ENCODE measurements at places on chromosomes 3 and 15.
A peak's percentile ranks its signal among the peaks of the same experiment; 100 is the strongest.

- DNase-seq: no peak
These were observed 26.8 kb downstream of the FNDC3B start for GRCh38 chr3:172065967-172066762.

GRCh38 chr15:36596915-36597314 lies 17.5 kb downstream of the CDIN1 start:
- no peak for DNase-seq

GRCh38 chr15:83322061-83322460 lies 37.6 kb upstream of the BNC1 start:
- DNase-seq: no peak

DNA sequence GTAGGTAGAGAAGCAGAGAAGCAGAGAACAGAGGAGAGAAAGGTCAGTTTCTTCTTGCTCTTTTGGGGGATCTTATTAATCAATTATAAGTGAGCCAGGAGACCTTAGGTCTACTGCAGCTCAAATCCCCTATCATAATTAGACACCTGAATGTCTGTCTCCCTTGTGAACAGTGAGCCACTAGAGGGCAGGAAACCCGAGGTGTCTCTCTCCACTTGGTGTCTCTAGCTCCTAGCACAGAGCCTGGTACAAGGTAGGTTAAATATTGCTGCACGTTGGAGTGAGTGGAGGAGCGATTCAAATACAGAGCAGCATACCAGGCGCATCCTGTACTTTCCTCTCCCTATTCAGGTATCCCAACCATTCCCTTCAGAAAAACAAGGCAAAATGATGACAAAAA lies 2.0 kb upstream of the ST8SIA2 start:
- DNase-seq: no peak

DNA sequence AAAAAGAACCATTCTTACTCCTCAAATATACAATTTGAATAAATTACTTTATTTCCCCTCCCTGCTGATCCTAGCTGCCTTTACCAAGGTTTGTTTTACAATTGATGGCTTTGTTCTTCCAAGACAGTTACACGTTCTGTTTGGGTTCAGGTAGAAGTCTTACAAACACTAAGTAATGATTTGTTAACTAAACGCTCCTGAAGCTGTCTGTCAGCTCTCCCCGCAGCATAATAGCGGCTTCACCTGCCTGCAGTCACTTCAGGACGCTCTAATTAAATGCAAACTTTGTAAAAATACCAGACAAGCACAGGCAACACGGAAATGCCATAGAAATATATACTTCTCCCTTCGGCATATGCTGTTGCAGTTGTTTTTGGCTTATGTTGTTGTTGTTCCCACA lies 176.4 kb upstream of the MDFIC2 start:
- no peak for DNase-seq

GRCh38 chr3:65448120-65448519 lies 590.6 kb downstream of the MAGI1 start:
- no peak for DNase-seq

GRCh38 chr15:84741121-84741520 lies 7.3 kb upstream of the ZNF592 start:
- DNase-seq: no peak

DNA sequence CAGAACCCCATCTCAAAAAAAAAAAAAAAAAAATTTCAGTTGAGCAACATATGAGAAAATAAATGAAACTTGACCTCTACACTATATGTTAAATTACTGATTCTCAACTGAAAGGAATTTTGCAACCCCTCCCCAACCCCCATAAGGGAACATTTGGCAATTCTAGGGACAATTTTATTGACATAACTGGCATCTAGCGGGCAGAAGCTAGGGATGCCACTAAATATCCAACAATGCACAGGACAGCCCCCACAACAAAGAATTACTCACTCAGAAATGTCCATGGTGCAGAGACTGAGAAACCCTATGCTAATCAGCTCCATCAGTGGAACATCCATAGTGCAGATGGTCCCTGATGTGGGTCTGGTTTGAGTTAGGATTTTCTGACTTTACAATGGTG lies 58.2 kb upstream of the OXTR start:
- no peak for DNase-seq

GRCh38 chr3:58287354-58287753 lies 18.7 kb upstream of the RPP14 start:
- no peak for DNase-seq

- DNase-seq: no peak
These were observed 54.5 kb downstream of the CHD2 start for GRCh38 chr15:92954578-92954977.

DNA sequence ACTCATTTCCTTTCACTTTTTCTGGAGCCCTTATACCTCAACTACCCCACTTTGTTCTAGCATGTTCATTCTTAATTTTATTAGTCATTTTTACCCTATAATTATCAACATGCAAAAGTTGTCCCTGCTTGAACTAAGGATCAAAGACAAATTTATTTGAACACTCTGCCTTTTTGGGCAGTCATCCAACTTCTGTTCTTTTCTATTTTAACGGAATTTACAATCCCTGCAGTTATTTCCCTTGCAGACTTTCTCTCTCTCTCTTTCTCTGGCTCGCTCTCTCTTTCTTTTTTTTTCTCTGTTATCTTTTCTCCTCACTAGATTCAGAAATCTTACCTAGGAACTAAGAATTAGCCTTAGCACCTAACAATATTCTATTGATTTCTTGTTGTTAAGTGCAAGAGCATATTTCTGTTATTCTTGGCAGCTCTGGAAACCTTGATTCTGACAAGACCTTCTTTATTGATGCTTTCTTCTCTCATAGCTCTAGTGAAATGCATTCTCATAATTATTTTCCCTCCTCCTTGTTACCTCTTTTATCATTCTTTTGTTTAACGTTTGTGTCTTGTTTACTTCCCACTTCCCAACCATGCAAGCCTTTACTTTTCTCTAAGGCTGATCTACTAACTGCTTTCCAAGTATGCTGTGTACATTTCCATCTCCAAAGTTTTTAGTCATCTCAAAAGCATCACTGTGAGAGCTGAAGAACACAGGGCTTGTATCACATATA lies 951.6 kb downstream of the DIPK2A start:
- DNase-seq: no peak

GRCh38 chr15:49637857-49638256 lies 17.0 kb downstream of the DTWD1 start:
- no peak for DNase-seq

DNA sequence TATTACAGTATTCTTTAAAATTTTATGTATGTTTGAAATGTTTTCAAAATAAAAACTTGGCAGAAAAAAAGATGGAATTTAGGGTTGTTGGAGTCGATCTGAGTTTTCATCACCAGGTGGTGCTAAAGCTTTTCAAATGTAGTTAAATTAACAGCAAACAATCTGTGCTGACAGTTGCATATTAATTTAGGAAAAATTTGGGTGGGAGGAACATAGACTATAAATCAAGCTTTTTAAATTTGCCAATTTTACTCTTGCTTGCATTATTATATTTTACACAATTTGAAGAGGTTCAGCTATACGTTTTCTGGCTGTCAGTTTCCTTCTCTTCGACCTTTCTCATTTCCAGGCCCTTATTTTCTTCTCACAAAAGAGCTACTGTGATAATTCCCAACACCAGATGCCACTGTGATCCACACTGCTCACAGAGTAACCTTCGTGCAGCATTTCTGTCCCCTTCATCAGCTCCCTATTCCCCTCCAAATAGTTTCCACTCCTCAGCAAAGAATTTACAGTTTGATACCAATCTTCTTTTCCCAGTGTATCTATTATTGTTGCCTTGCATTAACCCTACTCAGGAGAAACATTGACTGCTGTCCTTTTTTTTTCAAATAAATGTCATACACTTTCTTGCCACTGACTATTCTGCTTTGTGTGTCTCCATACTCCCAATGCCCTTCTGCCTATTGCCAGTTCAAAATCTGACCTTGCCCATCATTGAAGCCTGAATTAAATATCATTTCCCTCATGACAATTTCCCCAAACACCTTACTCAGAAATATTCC lies 53.4 kb upstream of the EIF5A2 start:
- DNase-seq: peak; percentile 29

GRCh38 chr3:71977525-71977924 lies 192.6 kb upstream of the PROK2 start:
- DNase-seq: no peak

DNA sequence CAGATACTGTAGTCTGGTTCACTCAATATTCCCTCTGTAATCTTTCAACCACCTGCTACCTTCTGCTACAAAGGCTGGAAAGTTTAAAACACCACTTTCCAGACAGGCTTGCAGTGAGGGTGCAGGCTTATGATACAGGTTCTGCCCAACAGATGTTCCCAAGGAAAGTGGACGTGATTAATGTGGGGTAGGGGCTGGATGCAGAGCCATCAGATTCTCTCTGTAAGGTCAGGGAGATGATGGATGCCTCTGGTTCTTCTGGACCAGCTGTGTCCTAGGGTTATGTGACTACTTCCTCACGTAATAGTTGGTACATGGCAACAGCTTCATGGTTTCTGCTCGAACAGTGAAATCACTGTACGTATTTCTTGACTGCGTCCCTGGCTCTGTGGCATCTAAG lies 11.1 kb downstream of the GPR176 start:
- no peak for DNase-seq

GRCh38 chr15:74695597-74696397 lies at the start of gene EDC3:
EDC3 (minus strand) TSS chr15:74696024; CDS start chr15:74675124, 20,900 bp downstream.
- peak; percentile 83 for DNase-seq

- DNase-seq: no peak
These were observed 47.0 kb downstream of the EXD1 start for GRCh38 chr15:41183581-41183980.

- DNase-seq: no peak
These were observed 598.3 kb downstream of the SI start for GRCh38 chr3:164479978-164480377.

DNA sequence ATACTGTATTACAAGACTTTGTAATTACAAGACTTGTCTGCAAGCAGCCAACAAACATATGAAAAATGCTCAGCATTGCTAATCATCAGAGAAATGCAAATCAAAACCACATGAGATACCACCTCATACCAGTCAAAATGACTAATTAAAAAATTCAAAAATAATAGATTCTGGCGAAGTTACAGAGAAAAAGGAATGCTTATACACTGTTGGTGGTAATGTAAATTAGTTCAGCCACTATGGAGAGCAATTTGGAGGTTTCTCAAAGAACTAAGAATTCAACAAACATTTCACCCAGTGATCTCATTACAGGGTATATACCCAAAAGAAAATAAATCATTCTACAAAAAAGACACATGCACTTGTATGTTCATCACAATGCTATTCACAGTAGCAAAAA lies 617.5 kb upstream of the CCDC54 start:
- DNase-seq: no peak
